ENCODE measurements at places on chromosomes 16 and 17. TPM values are rescaled to one million over a fixed set of nuclear protein-coding genes. Genes with fewer than 3 reads are reported as not detected.

The SLC13A2 gene
- not detected for polyA plus RNA-seq

The MT4 gene
- polyA plus RNA-seq = not detected

The NOS2 gene
- polyA plus RNA-seq = not detected

The CCNF gene
- polyA plus RNA-seq = 3.5 TPM

The SLC35G6 gene
- not detected for polyA plus RNA-seq

The MYO1C gene
- polyA plus RNA-seq = 101 TPM

The TEKT5 gene
- polyA plus RNA-seq = 0.23 TPM

The LRRC75A gene
- not detected for polyA plus RNA-seq

The SPNS1 gene
- 23.7 TPM for polyA plus RNA-seq

The HEATR9 gene
- polyA plus RNA-seq = not detected

The EPN3 gene
- polyA plus RNA-seq = 50.7 TPM

The NT5M gene
- polyA plus RNA-seq = 0.20 TPM

The KRT17 gene
- 8,666 TPM for polyA plus RNA-seq

The SLC16A6 gene
- polyA plus RNA-seq = 0.14 TPM

The EME1 gene
- polyA plus RNA-seq = 4.7 TPM

The CBX2 gene
- polyA plus RNA-seq = 2.3 TPM

The RAB26 gene
- 0.44 TPM for polyA plus RNA-seq
